GF-D8 (cell line): ENCODE measurements at places on chromosomes 4 and X.

- no peak for DNase-seq
Observed at GRCh38 chrX:49892542-49892941, 13.3 kb downstream of the USP27X start.

GRCh38 chrX:17994429-17994828, 133.3 kb upstream of the RAI2 start:
- no peak for DNase-seq

- no peak for DNase-seq
Observed at GRCh38 chrX:115650916-115651315, 89.9 kb downstream of the PLS3 start.

- no peak for DNase-seq
Observed at GRCh38 chr4:112560084-112560483, 44.1 kb upstream of the NEUROG2 start.

- no peak for DNase-seq
Observed at GRCh38 chrX:98523026-98523425, 1639.3 kb downstream of the RPA4 start.

DNA sequence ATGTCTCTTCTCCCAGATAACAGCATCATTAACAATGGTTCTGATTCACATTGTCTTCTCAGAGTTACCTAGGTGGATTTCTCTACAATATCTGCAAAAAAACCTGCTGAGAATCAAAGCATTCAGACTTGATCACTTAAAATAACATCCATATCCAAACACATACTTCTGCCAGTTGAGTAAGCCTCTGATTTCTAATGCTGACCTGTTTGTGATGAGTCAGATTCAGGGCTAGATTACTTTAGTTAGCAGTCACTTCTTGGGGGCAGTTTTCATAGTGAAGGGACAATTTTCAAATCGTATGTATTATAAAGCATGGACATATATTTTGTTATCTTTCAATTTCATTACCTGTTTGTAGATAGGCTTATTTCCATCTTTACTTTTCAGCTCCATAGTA, 35.5 kb downstream of the CCNI start:
- DNase-seq, result no peak

GRCh38 chr4:54066718-54067129, 2.3 kb upstream of the CHIC2 start:
- DNase-seq, result peak; percentile 70
